A549 treated with Hydrocortisone at 1 μM for 4 hours (cell line): ENCODE measurements at places on chromosomes 13 and 19. TPM values are rescaled to one million over a fixed set of nuclear protein-coding genes. Genes with fewer than 3 reads are reported as not detected.

OR7A5 gene
- total RNA-seq, result not detected in 5 replicates

MEDAG gene
- total RNA-seq, result 0.10 to 0.26 TPM (median 0.18 TPM) in 5 replicates

CYP4F8 gene
- not detected in 5 replicates for total RNA-seq

MEX3D gene
- 6.5 to 11.6 TPM (median 10.8 TPM) in 5 replicates for total RNA-seq

CYP2A13 gene
- not detected in 5 replicates for total RNA-seq

ZNF135 gene
- not detected in 5 replicates for total RNA-seq
